Dermis blood vessel endothelial cell (primary cell): ENCODE measurements at places on chromosomes 1 and 21.

DNA sequence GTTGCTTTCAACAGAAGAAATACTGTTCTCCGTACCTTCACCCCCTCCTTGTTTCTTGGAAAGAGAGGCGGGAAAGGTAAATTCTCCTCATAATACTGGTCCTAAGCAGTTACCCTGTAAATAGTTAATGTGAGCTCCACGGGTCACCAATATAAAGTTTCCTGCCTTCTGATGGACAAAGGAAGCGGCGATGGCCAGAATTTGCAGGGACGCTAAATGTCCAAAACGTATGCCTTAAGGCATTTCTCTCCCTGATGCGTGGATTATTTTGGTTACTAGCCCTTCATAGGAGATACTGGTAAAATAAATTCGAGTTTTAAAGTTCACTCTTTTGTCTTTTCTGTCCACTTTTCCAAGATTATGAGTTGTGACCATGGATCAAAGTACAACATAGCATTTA is 898 bp upstream of the PTGS2 start:
- peak; percentile 46 for DNase-seq

- peak; percentile 8 for DNase-seq
Measured at GRCh38 chr1:241357366-241358340, 648 bp upstream of the RGS7 start.

GRCh38 chr21:36542312-36543101 is 62.6 kb upstream of the CLDN14 start:
- peak; percentile 20 for DNase-seq

GRCh38 chr21:42374864-42375499 is 8.6 kb upstream of the TFF1 start:
- no peak for DNase-seq

- DNase-seq, result no peak
Measured at GRCh38 chr1:28139025-28139712, 37.3 kb downstream of the PTAFR start.

DNA sequence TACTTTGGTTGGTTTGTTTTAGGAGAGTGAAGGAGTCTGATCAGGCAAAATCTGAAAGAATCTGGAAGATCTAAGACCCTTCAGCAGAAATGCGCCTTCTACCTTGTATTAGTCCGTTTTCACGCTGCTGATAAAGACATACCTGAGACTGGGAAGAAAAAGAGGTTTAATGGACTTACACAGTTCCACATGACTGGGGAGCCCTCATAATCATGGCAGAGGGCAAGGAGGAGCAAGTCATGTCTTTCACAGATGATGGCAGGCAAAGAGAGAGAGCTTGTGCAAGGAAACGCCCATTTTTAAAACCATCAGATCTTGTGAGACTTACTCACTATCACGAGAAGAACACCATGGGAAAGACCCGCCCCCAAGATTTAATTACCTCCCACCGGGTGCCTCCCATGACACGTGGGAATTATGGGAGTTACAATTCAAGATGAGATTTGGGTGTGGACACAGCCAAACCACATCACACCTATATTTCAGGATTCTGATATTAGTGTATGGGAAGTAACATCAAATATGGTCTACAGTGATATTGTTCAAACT is 99.3 kb downstream of the GLUL start:
- DNase-seq, result no peak

- peak; percentile 26 for DNase-seq
Measured at GRCh38 chr1:145826030-145826429, 2.0 kb downstream of the POLR3C start.

GRCh38 chr1:35657851-35658250 is 16.5 kb upstream of the PSMB2 start:
- DNase-seq, result no peak
